ENCODE measurements at places on chromosomes 7 and 10.

DNA sequence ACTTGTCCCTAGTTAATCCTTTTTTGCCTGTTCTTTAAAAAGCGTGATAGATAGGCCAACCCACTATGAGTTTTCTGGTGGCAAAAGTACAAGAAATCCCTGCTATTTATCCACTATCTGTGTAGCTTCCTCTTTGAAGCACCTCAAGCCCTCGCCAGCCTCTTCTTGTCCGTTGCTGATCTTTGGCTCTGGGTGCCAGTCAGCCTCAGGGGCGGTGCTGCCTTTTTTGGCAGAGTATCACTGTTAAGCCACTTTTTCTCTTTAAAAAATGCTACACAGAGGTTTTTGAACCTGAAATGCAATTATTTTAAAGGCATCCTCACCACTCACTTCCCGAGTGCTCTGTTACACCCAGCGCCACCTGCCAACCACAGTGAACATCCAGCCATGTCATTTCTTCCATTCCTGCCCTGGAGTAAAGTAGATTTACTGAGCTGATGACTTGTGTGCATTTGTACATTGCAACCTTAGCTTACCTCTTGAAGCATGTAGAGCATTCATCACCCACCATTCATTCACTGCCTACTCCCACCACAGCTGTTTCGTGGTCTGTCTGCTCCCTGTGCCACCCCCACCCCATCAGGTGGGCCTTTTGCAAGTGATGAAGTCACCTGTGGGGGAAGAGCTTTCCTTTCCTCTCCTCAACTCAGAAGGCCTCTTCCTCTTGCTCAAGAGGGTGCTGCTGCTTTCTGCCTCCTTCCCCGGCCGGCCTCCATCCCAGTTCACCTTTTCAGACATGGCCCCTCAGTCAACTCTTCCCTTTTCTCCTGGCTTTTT, 414.2 kb upstream of the GALNT17 start:
- DNase-seq: no peak

GRCh38 chr7:95303013-95303905, 21.1 kb downstream of the PON1 start:
- DNase-seq: no peak

GRCh38 chr7:94529516-94529915, 19.9 kb downstream of the CASD1 start:
- peak; percentile 38 for DNase-seq

DNA sequence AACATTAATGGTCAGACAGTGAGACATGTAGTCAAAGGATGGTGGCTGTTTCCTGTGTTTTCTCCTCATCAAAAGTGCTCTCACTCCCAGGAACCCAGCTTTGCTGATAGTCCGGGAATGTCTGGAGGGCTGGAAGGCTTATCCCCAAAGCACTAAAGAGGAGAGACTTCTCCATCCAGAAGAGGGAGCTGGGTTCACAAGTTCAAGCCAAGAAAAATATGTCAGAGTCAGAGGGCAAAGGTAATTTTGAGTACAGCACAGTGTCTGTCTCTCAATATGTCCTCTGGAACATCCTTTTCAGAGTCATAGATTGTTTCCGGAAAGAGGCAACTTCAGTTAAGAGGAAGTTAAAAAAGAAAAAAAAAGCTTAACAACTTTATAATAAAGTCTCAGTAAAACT, 281.5 kb upstream of the PHYHIPL start:
- DNase-seq: no peak

- DNase-seq: peak; percentile 80
Measured at GRCh38 chr7:22867003-22867402, 44.4 kb upstream of the TOMM7 start.

- DNase-seq: peak; percentile 7
Measured at GRCh38 chr7:87339373-87339897, 6.0 kb upstream of the CROT start.

DNA sequence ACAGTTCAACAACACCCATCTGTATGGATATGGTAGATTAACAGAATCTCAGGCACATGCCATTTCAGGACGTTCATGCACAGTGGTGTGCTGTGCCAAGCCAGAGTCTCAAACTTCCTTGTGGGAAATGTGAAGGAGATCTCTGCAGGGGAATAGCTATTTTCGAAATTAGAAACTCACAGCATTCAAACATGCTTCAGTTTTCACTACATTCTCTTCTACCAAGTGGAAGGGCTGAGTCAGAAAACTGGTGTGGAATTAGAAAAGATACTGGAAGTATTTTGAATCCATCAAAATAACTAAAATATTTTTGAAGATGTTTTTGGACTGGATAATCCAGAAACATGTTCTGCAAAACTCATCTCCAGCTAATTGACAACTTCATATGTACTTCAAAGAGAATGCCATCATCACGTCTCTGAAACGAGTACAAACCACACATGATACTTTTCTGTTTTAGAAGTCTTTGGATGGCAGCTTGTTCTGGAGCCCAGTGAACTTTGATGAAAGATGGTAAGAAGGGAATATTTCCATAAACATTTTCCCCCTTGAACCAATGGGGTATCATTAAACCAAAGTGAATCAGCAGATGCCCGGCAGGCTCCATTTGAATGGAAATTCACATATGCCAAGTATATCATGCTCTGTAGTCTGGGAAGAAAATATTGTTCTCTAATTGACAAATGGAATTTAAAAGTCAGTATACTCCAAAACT, 616.3 kb upstream of the IGFBP3 start:
- DNase-seq: no peak

- no peak for DNase-seq
Measured at GRCh38 chr7:149707448-149707886, 65.9 kb downstream of the ZNF467 start.

DNA sequence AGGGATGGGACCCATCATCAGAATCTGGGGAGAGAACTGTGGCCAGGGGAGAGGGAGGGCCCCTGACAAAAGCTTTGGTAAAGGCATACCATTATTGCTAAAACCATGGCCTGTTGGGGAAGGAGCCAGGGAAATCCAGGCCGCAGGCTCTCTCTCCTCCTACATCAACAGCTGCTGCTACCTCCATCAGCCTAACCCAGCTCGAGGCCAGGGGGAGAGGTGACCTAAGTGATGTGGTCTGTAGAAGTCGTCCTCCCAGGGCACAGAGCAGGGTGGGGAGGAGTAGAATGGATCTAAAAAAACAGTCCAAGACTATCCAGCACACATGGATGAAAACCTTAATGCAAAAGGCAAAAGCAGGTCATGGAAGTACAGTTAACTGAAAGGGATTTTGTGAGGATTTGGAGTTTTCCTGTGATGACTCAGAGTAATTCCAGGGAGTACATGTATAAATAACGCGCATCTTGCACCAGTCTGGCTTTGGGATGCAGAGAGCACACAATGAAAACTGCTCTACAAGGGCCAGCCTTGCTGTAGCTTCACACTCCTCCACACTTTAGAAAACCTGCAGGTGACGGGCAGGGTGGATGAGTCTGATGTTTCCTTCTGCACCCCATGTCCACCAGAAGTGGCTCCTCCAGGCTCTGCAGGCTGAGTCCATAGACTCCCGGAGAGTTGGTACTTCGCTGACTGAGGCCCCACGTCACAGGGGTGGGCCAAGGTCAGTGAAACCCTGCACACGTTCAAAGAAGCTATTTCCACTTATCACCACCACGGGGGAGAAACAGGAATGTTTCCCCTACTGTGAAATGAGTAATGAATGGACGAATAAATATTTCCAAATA, 38.5 kb upstream of the MSMB start:
- DNase-seq: no peak

- DNase-seq: no peak
Measured at GRCh38 chr7:14209896-14210484, 220.5 kb upstream of the ETV1 start.

DNA sequence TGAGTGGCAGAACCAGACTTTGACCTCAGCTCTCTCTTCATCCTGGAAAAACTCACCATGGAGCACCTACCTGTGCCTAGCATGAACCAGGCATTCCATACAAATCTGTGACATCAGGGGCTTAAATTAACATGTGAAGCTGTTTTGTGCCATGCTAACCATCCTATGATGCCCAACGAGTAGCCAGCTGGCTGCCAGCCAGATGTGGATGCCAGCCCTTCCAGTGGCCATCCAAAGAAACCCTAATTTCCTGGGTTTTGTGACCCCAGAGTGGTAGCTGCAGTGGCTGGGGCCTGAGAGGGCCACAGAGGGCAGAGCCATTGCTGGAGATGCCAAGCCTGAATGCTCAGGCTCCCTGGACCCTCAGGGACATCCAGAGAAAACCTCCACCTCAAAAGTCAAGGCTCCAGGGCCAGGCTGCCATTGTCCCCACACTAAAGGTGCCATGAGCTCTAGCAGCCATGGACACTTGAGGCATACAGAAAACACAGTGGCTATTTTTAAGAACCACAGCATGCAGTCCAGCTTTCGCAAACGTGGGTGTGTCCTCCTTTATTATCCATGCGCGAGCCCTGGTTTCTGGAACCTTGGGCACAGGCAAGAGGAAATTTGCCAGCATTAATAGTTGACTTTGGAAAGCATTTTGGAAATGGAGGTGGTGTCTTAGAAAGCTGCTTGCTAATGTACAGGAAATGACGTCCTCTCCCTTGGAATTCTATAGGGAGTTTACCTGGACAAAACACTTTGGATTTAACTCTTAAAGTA, 6.0 kb downstream of the CPXM2 start:
- DNase-seq: no peak

- DNase-seq: peak; percentile 4
Measured at GRCh38 chr10:59234816-59235429, 58.5 kb downstream of the PHYHIPL start.

GRCh38 chr10:37865957-37866803, 8.8 kb upstream of the ZNF248 start:
- no peak for DNase-seq

GRCh38 chr10:16905320-16905719, 88.1 kb upstream of the RSU1 start:
- peak; percentile 71 for DNase-seq

- no peak for DNase-seq
Measured at GRCh38 chr10:119454316-119454715, 88.2 kb downstream of the RGS10 start.

DNA sequence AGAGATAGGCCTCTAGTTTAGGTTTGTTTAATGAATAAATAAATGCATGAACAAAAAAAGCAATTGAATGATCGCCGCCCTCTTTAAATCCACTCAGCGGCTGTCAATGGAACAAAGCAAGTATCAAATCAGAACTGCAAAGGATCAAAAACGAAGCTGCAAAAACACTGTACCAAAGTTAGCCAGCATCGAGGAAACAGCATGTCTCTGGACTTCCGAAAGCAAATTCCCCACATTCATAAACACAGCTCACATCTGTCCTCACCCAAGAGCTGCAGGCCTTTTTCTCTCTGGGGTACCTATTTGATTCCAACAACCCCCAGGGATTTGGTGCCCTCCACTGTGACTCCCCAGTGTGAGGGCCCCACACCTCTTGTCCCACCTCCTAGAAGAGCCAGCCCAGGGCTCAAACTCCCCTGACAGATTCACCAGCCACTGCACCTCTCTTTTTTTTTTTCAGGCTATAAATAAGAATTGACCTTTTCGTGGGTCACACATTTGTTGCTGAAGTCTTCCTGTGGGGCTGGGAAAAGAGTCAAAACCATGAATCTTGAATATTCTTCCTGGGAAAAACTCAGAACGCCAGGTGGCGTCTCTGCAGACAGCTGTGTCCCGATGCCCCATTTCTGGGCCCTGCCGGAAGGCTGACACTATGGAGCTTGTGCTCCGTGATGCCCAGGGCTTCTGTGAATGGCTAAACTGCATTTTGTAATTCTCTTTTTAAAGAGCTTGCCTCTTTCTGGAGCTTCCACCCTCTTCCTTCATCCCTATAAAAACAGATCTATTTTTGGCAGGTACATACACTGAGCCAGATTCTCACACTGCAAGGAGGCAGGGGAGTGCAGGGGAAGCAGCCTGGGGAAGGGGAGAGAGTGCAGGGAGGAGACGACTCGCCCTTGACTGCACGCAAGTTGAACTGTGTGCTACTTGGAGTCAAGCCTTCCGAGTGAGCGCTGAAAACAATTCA, 51.7 kb downstream of the HSPA12A start:
- DNase-seq: no peak

GRCh38 chr7:70738151-70738885, 393.6 kb upstream of the GALNT17 start:
- no peak for DNase-seq

DNA sequence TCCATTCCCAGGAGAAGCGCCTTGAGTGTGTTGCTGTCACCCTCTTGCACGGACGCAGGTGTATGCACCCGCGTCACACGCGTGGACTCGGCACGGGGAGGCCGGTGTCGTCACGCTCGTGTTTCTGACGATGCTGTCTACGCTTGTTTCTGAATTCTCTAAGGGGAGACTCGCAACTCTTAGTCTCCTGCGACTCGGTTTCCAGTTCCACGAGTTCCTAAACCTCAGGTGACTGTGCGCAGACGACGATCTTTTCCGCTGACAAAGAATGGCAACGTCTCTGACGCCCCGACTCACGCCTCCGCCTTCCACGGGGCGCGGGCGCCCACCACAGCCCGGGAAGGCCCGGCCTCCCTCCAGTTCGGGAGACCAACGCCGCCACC, 579 bp downstream of the IDI1 start:
- DNase-seq: no peak

DNA sequence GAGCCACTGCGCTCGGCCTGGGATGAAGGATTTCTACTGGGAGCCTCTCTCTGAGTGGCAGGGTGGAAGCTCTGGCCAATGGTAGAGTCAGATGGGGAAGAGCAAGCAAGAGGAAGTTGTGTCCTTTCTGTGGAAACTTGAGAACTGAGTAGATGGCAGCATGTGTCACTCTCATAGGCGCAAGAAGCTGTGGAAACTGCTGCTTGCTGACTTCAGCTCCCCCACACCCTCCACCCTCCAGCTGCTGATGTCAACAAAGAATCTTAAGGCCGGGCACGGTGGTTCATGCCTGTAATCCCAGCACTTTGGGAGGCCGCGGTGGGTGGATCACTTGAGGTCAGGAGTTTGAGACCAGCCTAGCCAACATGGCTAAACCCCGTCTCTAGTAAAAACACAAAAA, 39.8 kb upstream of the SRGN start:
- no peak for DNase-seq

DNA sequence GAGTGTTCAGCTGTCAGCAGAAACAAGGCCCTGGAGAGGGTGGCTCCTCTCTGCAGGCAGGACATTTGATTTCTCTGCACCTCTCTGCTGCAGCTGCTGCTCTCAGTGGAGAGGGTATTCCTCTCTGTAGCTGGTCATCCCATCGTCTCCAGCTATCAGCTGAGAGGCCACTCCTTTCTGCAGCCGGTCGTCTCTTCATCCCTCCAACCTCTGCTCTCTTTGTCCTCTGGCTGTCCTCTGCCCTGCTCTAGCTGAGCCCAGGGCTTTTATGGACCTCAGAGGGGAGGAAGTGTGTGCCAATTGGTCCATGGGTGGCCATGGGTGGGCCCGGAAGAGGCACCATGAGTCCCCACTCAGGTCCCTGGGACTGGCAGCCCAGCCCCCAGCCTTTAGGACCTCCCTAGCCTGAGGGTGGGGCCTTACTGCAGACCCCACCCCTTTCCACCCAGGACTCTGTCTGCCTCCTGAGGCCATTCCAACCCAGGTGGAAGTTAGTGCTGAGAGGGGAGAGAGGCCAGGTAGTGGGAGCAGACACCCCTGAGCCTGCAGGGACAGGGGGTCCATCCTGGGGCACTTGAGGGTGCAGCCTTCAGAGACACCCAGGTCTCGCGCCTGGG, 26.2 kb upstream of the CDCA7L start:
- no peak for DNase-seq

GRCh38 chr10:31620226-31621151, 301.5 kb downstream of the ZEB1 start:
- peak; percentile 34 for DNase-seq

- DNase-seq: no peak
Measured at GRCh38 chr10:1938317-1938716, 201.0 kb upstream of the ADARB2 start.

GRCh38 chr10:34575882-34576281, 239.2 kb downstream of the PARD3 start:
- DNase-seq: no peak
